GM23338 (cell line): ENCODE measurements at places on chromosomes 3 and 15.

GRCh38 chr3:190205739-190206138 is 85.0 kb upstream of the P3H2 start:
- H3K36me3 ChIP-seq = no peaks in the 10 kb centered on the region
- DNase-seq = no peak
- no peak overlapping the region for H3K27ac ChIP-seq
- no peaks in the 10 kb centered on the region for H3K27me3 ChIP-seq
- H3K4me3 ChIP-seq = no peak overlapping the region

- H3K4me3 ChIP-seq = no peak overlapping the region
- no peak overlapping the region for H3K27ac ChIP-seq
- DNase-seq = no peak
Observed at GRCh38 chr3:52910823-52911222, 13.5 kb upstream of the STIMATE start.

DNA sequence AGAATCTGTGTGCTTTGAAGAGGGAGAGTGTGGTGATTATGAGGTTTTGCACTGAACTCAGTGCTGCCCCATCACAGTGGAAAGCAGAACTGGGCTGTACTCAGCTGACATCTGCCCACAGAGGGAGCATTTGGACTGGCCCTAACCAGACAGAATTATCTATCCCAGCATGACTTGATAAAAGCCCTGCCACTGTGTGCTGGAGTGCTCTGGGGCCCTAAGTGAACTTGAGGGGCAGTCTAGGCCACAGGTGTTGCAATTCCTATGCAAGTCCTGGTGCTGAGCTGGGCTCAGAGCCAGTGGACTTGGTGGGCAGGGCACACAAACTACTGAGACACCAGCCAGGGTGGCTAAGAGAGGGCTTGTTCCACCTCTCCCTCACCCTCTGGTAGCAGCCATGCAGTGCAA is 269.2 kb upstream of the CTNNB1 start:
- H3K27ac ChIP-seq = no peak overlapping the region
- H3K27me3 ChIP-seq = no peaks in the 10 kb centered on the region
- peaks cover 16% of the 10 kb centered on the region for H3K4me1 ChIP-seq
- DNase-seq = no peak

DNA sequence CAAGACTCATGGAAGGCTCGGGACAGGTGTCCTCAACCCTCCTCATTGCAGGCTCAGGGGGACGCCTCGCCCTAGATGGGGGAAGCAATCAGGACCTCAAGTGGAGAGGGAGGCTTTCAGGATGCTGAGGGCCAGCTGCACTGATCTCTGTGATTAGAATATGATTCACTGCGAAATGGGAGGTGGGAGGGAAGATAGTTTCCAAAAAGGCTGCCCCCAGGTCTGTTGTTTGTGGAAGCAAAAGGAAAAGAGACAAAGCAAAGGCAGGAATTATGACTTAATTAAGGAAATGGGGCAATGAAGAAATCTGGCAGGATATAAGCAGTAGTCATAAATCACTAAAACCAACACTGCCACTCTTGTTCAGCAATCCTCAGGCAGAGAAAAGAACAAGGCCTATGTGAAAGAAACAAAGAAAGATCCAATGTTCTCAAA is 85.6 kb upstream of the ABHD17C start:
- H3K27ac ChIP-seq = no peak overlapping the region
- peaks cover 25% of the 10 kb centered on the region for H3K4me1 ChIP-seq
- DNase-seq = no peak
- H3K36me3 ChIP-seq = no peaks in the 10 kb centered on the region
